ENCODE measurements at places on chromosomes 3 and 15.

- no peak for DNase-seq
Observed at GRCh38 chr15:97087006-97087741, 756.7 kb downstream of the NR2F2 start.

GRCh38 chr3:128845119-128845777 is 34.2 kb upstream of the ACAD9 start:
- DNase-seq = peak; percentile 48

GRCh38 chr3:120498556-120499346 is 48.0 kb upstream of the FSTL1 start:
- DNase-seq = no peak

DNA sequence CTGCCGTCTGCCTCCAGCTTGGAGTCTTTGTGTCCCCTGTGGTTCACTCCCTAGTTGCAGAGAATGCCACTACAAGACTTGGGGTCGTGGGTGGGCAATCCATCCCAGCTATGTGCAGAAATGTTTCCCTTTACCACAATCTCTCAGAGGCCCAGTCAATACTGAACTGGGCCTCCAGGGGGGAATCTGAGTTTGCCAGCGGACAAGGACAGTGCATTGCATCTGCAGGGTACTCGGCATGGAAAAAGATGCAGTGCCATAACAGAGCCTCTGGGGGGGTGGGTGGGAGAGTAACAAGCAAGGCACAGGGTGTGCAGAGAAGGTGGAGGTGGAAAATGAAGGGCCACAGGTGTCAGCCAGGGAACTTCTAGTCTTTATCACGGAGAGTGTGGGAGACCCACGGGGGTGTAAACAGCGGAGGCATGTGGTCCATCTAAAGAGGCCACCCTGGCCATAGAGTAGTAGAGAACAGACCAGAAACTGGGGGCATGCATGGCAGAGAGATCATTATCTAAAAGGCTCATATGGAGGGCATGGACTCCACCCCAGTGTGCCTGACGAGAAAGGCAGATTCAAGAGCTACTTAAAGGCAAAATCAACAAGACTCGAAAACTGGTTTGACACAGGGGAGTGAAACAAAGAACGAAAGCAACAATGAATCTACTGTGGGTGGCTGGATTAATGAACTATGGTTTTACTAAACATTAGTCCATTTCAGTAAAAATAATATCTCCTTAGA is 182.4 kb downstream of the ANXA2 start:
- DNase-seq = no peak

- DNase-seq = no peak
Observed at GRCh38 chr3:13877911-13878280, 2.0 kb downstream of the WNT7A start.

DNA sequence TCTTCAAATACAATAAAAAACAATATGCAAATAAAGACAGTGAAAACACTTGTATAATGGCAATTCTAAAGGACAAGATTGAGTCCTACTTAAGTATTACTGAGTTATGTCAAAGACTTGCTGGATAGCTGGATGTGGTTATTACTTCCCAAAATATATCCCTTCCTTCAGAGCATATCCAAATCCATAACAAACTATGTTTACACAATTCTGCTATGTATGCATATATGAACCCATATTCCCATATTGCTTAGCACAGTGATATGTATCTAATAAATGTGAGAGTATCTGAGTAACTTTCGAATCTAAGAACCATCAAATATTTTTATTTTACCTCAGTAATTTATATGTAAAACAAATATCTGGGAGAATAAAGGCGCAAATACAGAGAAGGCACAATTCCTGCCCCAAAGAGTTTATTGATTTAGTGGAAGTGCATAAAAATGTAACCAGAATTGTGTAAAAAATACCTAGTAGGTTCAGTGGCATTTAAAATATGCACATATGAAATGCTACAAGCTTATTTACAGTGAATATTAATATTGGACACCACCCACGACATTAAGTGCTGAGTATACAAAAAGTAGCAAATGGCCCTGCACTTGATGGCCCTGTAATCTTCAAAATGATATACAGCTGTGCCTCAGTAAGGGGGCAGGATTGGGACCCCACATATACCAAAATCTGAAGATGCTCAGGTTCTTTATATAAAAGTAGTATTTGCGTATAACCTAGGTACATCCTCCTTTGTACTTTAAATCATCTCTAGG is 37.1 kb downstream of the TMEM212 start:
- no peak for DNase-seq

DNA sequence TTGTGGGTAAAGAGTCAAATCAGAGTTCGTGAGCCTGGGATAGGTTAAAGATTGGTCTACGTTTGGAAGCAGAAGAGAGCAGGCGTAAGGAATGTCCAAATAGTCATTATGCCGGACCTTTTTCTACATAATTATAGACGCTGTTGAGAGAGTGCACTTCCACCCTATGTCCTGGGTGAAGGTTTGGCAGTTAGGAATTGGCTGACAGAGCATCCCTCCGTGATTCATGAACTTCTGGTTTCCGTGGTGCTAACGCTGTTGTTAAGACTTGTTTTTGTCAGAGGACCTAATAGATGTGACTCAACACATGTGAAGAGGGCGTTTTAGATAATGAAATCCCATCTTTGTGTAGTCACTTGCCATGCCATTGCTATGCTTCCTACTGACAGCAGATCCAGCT is 1.1 kb downstream of the EAF1 start:
- DNase-seq = no peak

GRCh38 chr3:4340411-4341335 is 37.5 kb downstream of the SETMAR start:
- DNase-seq = no peak

DNA sequence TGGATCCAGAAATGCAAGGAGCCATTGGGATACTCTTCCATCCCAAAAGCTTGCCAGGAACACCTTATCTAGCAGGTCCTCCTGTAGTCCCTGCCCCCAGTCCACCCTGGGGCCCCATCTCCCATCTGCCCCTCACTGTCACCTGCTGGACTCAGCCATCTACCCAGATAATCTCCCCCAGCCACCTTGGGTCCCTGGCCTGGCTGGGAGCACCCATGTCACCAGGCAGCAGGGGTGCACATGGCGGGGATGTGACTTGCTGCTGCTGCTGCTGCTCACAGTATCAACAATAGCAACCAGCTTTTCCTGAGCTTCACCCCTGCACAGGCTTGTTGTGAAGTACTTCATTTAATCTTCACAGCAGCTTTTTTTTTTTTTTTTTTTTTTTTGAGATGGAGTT is 12.6 kb downstream of the PTH1R start:
- no peak for DNase-seq

GRCh38 chr3:39809995-39810595 is 686 bp downstream of the MYRIP start:
- DNase-seq = no peak

DNA sequence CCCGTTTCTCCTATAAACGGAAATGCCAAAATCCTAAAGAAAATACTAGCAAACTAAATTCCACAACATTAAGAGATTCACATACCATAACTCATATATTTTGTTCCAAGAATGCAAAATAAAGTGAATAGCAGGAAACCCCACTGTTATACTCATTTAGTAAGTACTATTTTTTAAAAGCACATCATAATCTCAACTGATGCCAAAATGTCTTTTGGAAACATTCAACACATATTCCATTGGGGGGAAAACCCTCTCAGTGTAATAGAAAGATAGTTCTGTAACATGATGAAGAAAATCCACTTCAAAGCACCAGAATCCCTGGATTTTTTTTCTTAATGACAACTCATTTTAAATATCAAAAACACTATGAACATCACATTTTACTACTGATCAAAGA is 93.0 kb upstream of the EIF1B start:
- no peak for DNase-seq

GRCh38 chr3:73437828-73438227 is 186.9 kb downstream of the PDZRN3 start:
- no peak for DNase-seq

DNA sequence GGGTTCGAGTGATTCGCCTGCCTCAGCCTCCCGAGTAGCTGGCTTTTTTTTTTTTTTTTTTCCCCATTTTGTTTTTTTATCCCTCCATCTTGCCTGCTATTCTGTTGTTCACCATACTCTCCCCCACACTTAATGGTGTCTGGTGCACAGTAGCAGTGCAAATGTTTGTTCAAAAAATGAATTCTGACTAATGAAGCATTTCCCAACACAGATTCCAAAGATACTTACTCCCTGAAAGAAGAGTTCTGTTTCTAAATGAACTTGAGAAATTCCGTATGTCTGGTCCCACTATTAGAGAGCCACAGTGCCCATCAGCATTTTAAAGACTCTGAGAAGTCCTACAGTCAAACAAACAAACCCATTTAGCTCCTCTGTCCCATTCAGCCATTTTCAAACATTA is 9.5 kb downstream of the EDEM1 start:
- DNase-seq = no peak

All from SHP77 (cell line).